ENCODE measurements at places on chromosomes 2 and 18. TPM values are rescaled to one million over a fixed set of nuclear protein-coding genes. Genes with fewer than 3 reads are reported as not detected.

- no peaks in the 10 kb centered on the region for H3K4me1 ChIP-seq
- DNase-seq: no peak
- H3K4me3 ChIP-seq: no peak overlapping the region
- H3K27me3 ChIP-seq: no peaks in the 10 kb centered on the region
- no peaks in the 10 kb centered on the region for H3K36me3 ChIP-seq
Measured at GRCh38 chr2:67564076-67564475, 166.9 kb downstream of the ETAA1 start.

UGT1A6 gene
- polyA plus RNA-seq: not detected

USP37 gene
- polyA plus RNA-seq: 8.2 TPM

DNA sequence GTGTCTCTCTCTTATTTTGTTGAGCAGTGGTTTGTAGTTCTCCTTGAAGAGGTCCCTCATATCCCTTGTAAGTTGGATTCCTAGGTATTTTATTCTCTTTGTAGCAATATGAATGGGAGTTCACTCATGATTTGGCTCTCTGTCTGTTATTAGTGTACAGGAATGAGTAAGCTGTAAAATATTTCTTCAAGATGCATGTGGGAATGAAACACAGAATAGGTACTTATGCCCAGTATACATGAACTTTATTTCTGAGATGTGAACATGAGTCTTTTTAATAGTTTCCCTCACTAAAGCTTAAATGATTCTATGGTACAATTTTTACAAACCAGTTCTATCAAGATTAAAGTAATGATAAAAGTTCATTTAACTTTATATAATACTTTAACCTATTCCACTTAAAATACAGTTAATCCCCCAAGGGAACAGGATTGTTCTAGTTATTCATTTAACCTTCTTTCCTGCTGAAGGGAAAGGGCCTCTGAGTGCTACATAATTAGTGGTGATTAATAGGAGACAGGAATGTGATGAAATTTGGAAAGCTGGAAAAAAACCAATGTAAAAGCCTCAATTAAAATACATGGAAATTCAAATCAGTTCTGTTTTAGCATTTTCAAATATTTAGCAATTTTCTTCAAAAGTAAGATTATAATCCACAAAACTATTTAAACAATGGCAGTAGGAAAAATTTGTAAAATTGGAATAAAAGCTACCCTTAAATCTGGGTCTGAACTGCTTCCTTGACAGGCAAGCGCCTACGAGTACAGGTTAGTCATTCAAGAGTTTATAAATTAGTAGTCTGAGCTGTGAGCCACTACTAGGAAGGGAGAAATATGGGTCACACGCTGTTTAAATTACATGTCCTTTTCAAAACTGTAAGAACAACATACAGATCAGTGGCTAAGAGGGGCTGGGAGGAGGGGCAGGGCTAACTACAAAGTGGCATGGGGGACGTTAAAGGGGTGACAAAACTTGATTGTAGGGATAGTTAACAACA lies 28.9 kb downstream of the SPIRE1 start:
- no peaks in the 10 kb centered on the region for H3K4me1 ChIP-seq
- no peak overlapping the region for H3K4me3 ChIP-seq
- no peak for DNase-seq
- no peaks in the 10 kb centered on the region for H3K36me3 ChIP-seq

Data from muscle of leg (tissue), 16 donors.